ENCODE measurements at places on chromosomes 6 and 20.
A peak's percentile ranks its signal among the peaks of the same experiment; 100 is the strongest.

GRCh38 chr6:4575714-4576113 lies 200.5 kb upstream of the CDYL start:
- DNase-seq, result no peak

GRCh38 chr6:39426073-39426456 lies 103.6 kb upstream of the KCNK16 start:
- DNase-seq, result peak; percentile 81

DNA sequence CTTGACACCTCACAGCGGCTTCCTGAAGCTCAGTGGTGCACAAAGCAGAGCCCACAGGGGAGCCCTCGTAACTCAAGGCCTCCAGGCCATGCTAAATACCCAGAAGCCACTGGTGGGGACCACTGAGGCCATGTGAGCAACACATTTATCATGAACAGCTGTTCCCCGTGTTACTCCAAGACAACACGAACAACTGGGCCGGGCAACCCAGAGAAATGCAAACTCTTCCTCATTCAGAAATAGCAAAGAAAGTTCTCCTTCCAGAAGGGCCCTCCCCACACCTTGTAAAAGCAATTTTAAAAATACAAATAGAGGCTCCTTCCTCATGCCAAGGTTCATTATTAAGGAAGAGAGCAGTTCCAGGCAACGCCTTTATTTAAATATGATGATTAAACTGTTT lies 36.3 kb upstream of the SLCO4A1 start:
- DNase-seq, result no peak

DNA sequence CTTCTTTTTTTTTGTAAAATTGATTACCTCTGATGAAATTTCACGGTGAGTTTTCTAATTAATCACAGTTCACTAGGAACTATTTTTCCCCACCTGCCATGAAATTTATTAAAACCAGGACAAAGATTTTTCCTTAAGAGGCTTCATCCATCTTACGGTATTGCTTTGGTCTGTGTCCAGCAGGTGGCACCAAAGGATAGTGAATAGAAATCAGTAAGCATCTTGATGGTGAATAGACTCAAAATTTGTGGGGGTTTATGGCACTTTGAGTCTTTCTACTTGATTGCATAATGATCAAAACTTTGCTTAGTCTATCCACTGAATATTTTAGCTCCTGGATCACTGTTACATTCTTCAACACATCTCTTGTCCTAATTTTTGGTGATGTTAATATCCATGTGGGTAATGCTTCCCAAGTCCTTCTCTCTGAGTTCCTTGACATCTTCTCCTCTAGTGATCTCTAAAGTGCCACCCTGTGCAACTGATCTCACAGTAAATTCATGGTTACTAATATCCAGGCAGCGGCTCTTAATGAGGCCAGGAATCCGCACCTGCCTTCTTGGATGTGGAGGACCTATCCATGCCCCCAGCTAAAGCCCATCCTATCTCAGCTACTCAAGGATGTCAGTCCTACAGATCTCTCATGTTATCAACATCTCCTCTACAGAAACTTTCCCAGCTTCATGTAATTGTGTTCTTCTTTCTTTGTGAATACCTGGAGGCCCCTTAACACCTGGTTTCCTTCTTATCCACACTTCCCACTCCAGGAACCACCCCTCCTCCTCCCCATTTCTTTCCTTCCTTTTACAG lies 54.5 kb downstream of the STMND1 start:
- DNase-seq, result peak; percentile 47

DNA sequence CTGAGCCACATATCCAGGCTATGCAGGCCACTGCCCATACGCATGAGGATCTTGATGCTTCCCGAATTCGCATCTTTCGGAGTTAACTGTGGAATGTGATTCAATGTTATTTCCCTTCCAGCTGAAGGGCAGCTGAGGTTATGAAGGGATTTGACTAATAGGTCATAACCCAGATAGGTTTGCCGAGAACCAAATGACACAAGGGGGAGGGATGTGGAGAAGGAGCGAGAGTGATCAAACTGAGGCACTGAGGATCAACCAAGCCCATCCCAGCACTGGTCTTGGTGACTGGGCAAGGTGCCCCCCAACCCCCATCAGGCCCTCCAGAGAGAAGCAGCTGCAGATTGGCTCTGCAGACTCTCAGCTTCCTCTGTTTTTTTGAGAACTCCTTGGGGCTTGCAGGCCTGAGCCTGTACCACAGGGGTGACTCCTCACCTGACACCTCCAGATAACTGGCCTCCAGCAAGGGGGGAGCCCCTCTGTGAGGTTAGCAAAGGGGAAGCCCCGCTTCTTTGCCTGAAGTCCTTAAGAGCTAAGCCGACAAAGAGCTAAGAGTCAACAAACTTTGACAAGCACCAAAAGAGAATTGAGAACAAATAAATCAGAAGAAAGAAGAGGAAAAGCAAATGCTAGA lies 185.9 kb downstream of the PDE7B start:
- DNase-seq, result peak; percentile 7

- DNase-seq, result no peak
Measured at GRCh38 chr6:132131351-132131750, 180.2 kb upstream of the CCN2 start.
